ENCODE measurements at places on chromosomes 6 and 20. TPM values are rescaled to one million over a fixed set of nuclear protein-coding genes. Genes with fewer than 3 reads are reported as not detected.
A peak's percentile ranks its signal among the peaks of the same experiment; 100 is the strongest.

DNA sequence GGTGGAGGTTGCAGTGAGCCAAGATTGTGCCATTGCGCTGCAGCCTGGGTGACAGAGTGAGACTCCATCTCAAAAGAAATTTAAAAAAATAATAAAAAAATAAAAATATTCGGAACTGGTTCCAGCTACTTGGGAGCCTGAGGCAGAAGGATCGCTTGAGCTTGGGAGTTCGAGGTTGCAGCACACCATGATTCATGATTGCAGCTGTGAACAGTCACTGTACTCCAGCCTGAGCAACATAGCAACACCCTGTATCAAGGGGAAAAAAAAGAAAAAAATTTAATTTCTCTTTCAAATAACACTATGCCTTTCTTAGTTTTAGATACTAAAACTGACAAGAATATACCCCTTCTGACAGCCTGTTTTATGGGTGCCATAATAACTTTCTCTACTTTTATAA is 10.5 kb downstream of the KDM1B start:
- DNase-seq: no peak
- H3K4me3 ChIP-seq: no peak overlapping the region
- no peaks in the 10 kb centered on the region for H3K27me3 ChIP-seq
- H3K4me1 ChIP-seq: no peaks in the 10 kb centered on the region
- no peak overlapping the region for H3K27ac ChIP-seq

GRCh38 chr6:99138445-99138844 is 190.7 kb upstream of the FBXL4 start:
- no peaks in the 10 kb centered on the region for H3K4me1 ChIP-seq
- no peak overlapping the region for H3K4me3 ChIP-seq
- H3K36me3 ChIP-seq: no peaks in the 10 kb centered on the region
- H3K27ac ChIP-seq: no peak overlapping the region

GRCh38 chr6:147212622-147213021 is 8.4 kb downstream of the STXBP5 start:
- H3K36me3 ChIP-seq: no peaks in the 10 kb centered on the region
- no peaks in the 10 kb centered on the region for H3K27me3 ChIP-seq
- H3K27ac ChIP-seq: no peak overlapping the region
- no peak overlapping the region for H3K4me3 ChIP-seq
- H3K4me1 ChIP-seq: peaks cover 2% of the 10 kb centered on the region

The SLC22A3 gene
- polyA plus RNA-seq: 1.0 TPM

DNA sequence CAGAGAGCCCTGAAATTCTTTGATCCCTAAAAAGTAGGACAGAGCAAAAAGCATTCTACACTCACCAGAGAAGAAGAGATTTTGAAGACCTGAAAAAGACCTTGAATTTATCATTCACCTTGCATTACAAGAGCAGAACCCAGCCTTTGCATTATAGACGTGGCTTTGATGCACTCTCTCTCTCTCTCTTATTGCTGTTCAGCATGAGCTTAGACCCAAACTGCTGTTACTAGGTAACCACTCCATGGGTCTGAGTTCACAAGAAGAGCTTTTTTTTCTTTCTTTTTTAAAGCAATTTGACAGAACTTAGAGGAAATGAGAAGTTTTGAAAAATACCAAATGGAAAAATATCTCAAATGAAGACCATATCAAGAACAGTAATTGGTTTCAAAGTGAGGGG is 44.4 kb downstream of the COL9A1 start:
- H3K36me3 ChIP-seq: no peaks in the 10 kb centered on the region
- H3K4me3 ChIP-seq: no peak overlapping the region
- no peak overlapping the region for H3K27ac ChIP-seq
- DNase-seq: no peak

DNA sequence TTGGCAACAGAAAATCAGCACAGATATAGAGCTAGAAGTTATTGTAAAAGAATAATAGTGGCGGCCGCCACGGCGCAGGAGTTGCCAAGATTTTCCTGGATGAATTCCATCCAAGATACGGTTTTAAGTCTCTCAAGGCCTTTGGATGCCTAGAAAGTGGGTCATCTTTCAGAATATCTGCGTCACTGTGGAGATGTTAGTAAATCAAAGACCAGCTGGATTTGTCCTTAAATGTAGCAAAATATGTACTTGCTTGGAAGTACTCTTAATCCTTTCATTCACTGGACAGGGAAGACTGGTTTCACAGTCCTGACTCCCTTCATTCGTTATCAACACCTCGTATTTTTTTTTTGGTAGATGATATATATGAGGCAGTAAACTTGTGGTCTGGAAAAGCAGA is 83.0 kb downstream of the SLC22A3 start:
- peaks cover 15% of the 10 kb centered on the region for H3K27me3 ChIP-seq
- no peaks in the 10 kb centered on the region for H3K36me3 ChIP-seq
- H3K4me3 ChIP-seq: no peak overlapping the region
- H3K27ac ChIP-seq: no peak overlapping the region

DNA sequence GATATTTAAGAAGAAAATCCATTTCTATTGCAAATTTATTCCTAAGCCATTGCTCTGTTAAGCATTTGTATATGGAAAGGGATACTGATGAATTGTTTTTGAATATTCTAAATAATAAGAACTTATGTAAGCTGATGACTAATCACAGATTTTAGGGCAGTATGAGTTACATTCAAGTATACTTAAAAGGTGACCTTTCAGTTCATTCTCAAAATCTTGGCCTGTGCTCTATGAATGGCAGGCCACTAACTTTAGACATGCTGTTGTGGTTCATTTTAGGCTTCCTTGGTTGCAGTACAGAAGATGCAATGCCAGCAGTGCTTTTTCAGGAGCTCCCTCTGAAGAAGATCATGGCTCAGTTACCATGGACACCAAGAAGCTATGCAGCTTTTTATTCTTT is 380.4 kb downstream of the CENPW start:
- no peaks in the 10 kb centered on the region for H3K27me3 ChIP-seq
- no peaks in the 10 kb centered on the region for H3K4me1 ChIP-seq
- DNase-seq: no peak
- no peaks in the 10 kb centered on the region for H3K36me3 ChIP-seq

The KHDC1L gene
- polyA plus RNA-seq: not detected

DNA sequence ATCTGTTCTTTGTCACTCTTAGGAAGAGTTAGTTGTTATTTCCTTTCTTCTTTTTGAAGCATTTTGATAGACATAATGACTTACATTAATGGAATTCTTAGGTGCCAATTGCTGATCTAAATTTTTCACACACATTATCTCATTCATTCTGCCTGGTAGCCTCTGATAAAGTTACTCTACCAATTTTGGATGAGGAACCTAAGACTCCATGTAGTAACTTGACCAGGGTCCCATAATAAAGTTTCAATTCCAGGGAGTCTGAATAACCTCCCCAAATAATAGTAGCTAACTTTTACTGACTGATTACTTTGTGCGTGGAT is 73.2 kb upstream of the CITED2 start:
- H3K36me3 ChIP-seq: no peaks in the 10 kb centered on the region
- no peak overlapping the region for H3K4me3 ChIP-seq
- no peak overlapping the region for H3K27ac ChIP-seq
- H3K27me3 ChIP-seq: no peaks in the 10 kb centered on the region

GRCh38 chr20:52682237-52682636 is 289.9 kb upstream of the TSHZ2 start:
- no peak overlapping the region for H3K4me3 ChIP-seq
- no peaks in the 10 kb centered on the region for H3K4me1 ChIP-seq
- no peak for DNase-seq
- no peak overlapping the region for H3K27ac ChIP-seq

DNA sequence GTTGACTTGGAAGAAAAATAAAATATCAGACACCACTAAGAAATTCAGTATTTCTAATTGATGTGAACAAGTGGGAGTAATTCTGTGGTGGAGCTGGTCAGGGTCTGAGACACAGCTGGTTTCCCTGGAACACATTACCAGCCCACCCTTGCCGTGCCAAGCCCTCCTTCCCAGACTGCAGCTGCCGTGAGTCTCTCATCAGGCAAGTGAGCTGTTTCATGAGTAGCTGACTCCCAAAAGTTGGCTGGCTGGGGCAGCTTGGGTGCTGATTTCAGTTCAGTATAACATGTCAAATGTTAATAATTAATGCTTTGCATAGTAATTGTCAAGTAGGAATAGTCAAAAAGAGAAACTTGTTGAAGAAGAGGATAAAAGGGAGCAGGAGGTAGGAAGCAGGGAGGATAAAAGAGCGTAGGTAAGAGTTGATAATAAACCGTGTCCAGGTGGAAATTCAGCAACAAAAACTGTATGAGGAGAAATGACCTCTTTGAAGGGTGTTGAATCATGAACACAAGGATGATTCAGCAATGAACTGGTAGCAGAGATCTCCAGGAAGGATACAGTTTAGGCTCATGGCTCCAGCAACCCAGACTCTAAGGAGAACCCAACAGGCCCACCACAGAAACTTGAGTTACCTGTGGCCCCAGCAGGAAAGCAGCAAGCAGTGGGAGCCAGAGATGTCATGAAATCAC is 110.9 kb upstream of the SSTR4 start:
- H3K27me3 ChIP-seq: no peaks in the 10 kb centered on the region
- no peaks in the 10 kb centered on the region for H3K36me3 ChIP-seq
- H3K4me1 ChIP-seq: no peaks in the 10 kb centered on the region
- no peak overlapping the region for H3K4me3 ChIP-seq
- DNase-seq: no peak

The NPEPL1 gene
- polyA plus RNA-seq: 10.7 TPM

DNA sequence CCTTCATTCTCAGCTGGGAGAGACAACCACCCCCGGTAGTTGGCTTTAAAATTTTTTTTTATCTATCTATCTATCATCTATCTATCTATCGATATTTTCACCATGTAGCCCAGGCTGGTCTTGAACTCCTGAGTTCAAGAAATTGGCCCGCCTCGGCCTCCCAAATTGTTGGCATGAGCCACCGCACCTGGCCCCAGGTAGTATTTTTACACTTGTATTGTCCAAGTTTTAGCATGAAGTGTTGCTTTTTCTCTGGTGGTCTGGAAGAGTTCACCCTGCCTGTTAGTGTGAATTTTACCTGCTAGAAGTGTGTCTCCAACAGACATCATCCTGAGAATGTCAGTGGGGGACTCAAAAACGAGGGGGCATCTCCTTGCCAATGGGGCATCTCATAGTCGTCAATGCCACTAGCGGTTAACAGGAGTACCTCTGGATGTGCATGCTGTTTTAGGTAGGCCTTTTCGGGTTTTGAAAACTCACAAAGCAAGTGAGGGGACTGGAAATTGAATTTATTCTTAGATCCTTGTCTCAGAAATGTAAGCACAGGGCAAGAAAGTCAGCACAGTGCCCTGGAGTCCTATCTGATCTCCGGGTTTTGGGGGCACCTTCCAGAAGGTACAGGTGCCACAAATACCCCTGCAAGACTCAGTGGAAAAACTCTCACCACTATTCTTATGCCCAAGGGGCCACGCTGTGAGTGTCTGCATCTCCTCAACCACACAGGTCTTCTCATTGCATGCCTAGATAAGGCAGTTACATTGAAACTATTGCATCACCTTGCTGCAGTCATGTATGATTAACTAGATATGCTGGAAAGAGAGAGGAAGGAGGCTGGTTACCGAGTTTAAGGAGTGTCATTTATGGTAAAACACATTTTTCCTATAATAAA is 37.1 kb downstream of the TNFAIP3 start:
- no peak for DNase-seq
- no peaks in the 10 kb centered on the region for H3K36me3 ChIP-seq
- peaks cover 39% of the 10 kb centered on the region for H3K4me1 ChIP-seq
- H3K4me3 ChIP-seq: peak overlapping the region; percentile 75
- no peaks in the 10 kb centered on the region for H3K27me3 ChIP-seq

DNA sequence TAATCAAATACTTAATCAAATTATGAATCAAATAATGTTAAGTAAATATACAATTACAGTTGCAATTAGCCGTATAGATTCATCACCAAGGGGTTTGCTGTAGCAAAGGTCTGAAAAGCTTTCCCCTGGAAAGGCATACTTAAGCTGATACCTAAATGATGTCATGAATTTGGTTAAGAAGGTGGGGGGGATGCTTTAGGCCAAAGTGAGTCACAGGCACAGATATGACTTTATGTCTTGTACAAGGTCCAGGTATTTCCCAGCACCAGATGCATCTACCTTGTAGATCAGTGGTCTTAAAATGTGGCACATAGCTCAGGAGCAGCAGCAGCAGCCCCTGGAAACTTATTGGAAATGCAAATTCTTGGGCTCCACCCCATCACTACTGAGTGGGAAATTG is 557.3 kb upstream of the CDH4 start:
- H3K27me3 ChIP-seq: no peaks in the 10 kb centered on the region
- H3K4me1 ChIP-seq: no peaks in the 10 kb centered on the region
- DNase-seq: no peak
- no peak overlapping the region for H3K27ac ChIP-seq
- no peak overlapping the region for H3K4me3 ChIP-seq

GRCh38 chr20:16390991-16391390 is 182.3 kb downstream of the KIF16B start:
- no peak overlapping the region for H3K4me3 ChIP-seq
- H3K27ac ChIP-seq: no peak overlapping the region
- no peaks in the 10 kb centered on the region for H3K36me3 ChIP-seq
- H3K27me3 ChIP-seq: no peaks in the 10 kb centered on the region

GRCh38 chr6:83600459-83600858 is 88.1 kb downstream of the PRSS35 start:
- H3K27me3 ChIP-seq: no peaks in the 10 kb centered on the region
- no peak overlapping the region for H3K4me3 ChIP-seq
- H3K27ac ChIP-seq: no peak overlapping the region
- DNase-seq: no peak

The MCHR2 gene
- polyA plus RNA-seq: not detected

The KCNB1 gene
- polyA plus RNA-seq: 0.05 TPM

DNA sequence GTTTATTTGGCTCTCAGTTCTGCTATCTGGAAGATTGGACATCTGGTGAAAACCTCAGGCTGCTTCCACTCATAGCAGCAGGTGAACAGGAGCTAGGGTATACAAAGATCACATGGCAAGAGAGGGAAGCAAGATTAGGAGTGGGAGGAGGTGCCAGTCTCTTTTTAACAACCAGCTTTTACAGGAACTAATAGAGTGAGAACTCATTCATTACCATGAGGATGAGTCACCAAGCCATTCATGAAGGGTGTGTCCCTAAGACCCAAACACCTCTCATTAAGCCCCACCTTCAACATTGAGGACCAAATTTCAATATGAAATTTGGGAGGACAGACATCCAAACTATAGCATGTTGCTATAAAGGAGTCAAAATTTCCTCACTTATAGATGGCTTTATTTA is 85.4 kb upstream of the HCRTR2 start:
- H3K36me3 ChIP-seq: no peaks in the 10 kb centered on the region
- H3K27ac ChIP-seq: no peak overlapping the region
- no peaks in the 10 kb centered on the region for H3K27me3 ChIP-seq
- no peak overlapping the region for H3K4me3 ChIP-seq
- H3K4me1 ChIP-seq: no peaks in the 10 kb centered on the region
- no peak for DNase-seq

GRCh38 chr6:127967708-127968107 is 66.8 kb upstream of the THEMIS start:
- no peak overlapping the region for H3K4me3 ChIP-seq
- H3K4me1 ChIP-seq: peaks cover 9% of the 10 kb centered on the region
- peak; percentile 79 for DNase-seq
- H3K36me3 ChIP-seq: no peaks in the 10 kb centered on the region

DNA sequence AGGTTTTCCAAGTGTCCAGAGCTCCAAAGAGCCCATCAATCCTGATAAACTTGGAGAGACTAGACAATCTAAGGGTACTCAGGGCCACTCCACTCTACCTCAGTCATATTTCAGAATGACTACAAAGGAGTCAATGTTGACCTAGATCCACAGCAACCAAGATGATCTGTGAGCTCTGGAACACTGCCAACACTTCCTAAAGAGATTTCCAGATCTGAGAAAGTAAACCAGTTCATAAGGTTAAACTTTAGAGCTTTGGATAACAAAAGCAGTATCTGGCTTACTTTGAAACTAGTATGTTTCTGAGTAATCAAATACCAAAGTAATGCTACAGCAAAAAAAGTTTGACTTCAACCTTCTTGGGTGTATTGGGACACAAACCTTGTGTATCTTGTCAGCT is 122.7 kb downstream of the BTBD9 start:
- no peak overlapping the region for H3K27ac ChIP-seq
- H3K4me1 ChIP-seq: peaks cover 8% of the 10 kb centered on the region

The TRAPPC3L gene
- polyA plus RNA-seq: not detected
